NCI-H1092 treated with DMSO at 0.1 percent for 48 hours (cell line): ENCODE measurements at places on chromosomes 3 and 15.

DNA sequence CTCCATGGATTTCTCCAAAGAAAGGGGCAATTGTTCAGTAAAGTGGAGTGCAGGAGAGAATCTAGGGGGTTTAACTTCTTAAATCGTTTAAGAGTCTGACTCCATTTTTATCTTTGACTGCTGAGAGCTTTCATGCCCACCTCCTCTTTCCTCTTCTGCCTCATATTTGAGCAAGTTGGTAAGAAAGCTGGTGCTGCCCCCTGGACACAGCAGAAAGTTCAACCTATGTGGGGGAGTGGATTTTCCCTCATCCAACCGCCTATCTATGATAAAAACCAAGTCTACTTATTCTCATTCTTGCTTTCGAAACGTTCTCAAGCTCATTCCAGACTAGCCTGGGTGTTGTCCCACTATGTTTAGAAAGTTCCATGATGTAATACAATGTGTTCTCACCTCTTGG, 26.0 kb downstream of the HHLA2 start:
- DNase-seq = no peak

DNA sequence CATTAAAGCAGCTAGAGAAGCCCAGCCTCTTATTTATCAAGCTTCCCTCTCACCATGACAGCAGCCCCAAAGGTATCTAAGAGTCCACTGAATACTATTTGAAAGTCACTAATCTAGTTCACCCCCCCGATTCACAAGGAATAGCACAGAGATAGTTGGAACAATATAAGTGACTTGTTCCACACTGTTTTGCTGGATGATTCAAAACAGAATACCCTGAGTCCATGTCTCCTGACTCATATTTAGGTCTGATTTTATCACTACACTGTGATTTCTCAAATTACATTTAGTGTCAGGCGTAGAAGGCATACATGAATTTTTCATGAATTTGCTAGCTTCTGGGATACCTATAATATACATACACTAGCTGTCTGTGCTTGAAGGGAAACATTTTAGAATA, 18.7 kb upstream of the EOGT start:
- DNase-seq = no peak

DNA sequence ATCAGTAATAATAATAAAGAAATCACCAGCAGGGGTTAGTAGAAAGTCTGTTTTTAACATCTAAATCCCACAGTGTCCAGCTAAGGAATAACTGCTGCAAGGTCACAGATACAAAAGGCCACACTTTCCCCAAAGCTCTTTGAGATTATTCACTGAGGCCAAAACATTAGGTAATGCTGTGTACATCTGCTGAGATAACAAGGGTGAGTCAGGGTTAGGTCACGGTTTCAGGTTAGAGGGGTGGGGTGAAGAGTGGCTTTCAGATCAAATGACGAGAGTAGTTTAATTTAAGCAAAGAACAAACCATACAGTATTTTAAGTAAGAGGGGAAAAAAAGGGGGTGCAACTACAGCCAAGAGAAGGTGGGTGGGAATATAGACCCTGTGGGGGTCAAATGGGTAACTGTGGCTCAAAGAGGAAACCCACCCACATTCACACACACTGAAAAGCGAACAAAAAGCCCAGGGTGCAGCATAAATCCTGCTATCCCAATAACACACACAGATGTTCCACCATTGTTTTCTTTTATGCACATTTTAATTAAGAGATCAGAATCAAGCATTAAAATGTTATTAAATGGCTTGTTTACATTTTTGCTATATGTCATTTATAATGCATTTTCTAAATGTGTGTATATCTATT, 412.9 kb downstream of the TIGIT start:
- no peak for DNase-seq

DNA sequence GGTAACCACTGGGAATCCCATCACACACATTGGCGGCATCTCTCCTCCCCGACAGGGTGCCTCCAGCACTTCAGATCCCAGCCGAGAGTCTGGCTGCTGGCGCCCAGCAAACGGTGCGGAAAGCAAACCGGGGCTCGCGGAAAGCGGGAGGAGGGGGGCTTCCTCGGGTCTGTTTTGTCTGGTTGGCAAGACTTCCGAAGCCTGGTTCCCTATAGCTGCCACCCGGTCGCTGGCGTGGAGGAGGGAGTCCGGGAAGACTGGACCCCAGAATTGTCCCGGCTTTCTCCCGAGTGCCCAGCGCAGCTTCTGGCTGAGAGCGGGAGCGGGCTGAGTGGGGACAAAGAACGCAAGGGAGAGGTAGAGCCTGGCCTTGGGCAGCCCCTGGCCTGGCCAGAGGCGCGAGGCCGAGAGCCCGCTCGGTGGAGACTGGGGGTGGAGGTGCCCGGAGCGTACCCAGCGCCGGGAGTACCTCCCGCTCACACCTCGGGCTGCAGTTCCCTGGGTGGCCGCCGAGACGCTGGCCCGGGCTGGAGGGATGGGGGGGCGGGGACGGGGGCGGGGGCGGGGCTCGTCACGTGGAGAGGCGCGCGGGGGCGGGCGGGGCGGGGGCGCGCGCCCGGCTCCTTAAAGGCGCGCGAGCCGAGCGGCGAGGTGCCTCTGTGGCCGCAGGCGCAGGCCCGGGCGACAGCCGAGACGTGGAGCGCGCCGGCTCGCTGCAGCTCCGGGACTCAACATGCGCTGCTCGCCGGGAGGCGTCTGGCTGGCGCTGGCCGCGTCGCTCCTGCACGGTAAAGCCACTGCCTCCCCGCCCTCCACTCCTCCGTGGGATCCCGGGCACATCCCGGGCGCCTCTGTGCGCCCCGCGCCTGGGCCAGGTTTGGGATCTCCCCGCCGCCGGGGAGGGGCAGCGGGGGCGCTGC, at the start of gene CHRNA7:
CHRNA7 (plus strand) TSS at position 654 of the 920 bp plus-strand sequence; CDS start at position 734, 80 bp downstream.
- peak; percentile 66 for DNase-seq

- DNase-seq = no peak
Measured at GRCh38 chr15:46296002-46296401, 661.2 kb downstream of the SQOR start.

DNA sequence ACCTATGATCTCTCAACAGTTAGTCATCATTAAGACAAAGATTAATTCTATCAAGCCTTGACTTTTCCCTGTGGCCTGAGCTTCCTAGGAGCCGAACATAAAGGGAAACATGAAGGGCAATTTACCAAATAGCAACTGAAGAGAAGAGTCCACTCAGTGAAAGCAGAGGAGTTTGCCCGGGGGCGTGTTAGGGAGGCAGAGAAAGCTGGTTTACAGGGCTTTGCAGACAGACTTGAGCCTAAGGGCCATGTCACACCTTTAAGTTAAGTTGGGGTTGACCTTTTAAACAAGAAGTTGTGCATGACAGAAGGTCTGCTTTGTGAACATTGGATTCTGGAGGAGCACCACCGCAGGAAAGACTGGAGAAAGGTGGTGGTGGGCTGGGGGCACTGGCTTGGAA, 701.8 kb upstream of the CFAP20DC start:
- DNase-seq = no peak

GRCh38 chr15:79812541-79812940, 84.3 kb downstream of the MTHFS start:
- DNase-seq = no peak

GRCh38 chr3:114128231-114128630, 50.6 kb downstream of the DRD3 start:
- no peak for DNase-seq

- no peak for DNase-seq
Measured at GRCh38 chr3:140035871-140036270, 100.9 kb downstream of the CLSTN2 start.

- DNase-seq = peak; percentile 24
Measured at GRCh38 chr3:142963516-142964448, at the start of gene PAQR9. TSS of gene PAQR9 (minus strand) at chr3:142963674. CDS start at chr3:142963336, 338 bp downstream.

- DNase-seq = peak; percentile 59
Measured at GRCh38 chr3:50464569-50464968, 38.9 kb downstream of the CACNA2D2 start.

- DNase-seq = no peak
Measured at GRCh38 chr3:120796976-120797375, 54.4 kb downstream of the GTF2E1 start.

DNA sequence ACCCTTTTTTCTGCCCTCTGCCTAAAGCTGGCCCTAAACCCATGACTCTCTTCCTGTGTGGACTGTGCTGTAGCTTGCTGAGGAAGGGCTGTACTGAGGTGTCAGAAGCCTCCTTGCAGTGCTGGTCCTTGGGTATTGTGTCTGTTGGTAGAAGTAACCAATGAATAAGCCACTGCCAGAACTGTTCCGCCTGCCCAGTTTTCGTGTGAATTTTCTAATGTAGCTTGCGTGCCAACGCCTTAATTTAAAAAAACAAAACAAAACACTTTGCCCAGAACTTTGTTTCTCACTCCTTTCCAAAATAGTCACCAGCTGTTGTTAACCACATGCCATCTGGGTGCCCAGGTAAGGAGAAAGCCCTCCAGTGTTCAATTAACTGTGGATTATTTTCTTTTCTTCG, 101.9 kb downstream of the KLHL25 start:
- DNase-seq = no peak

- no peak for DNase-seq
Measured at GRCh38 chr15:50106457-50106856, 12.6 kb downstream of the ATP8B4 start.

DNA sequence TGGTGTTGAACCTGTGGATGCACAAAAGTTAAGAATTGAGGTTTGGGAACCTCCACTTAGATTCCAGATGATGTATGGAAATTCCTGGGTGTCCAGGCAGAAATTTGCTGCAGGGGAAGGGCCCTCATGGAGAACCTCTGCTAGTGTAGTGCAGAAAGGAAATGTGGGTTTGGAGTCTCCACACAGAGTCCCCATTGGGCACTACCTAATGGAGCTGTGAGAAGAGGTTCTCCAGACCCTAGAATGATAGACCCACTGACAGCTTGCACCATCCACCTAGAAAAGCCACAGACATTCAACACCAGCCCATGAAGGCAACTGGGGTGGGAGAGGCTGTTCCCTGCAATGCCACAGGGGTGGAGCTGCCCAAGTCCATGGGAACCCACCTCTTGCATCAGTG, 1032.8 kb upstream of the EPHA6 start:
- no peak for DNase-seq

DNA sequence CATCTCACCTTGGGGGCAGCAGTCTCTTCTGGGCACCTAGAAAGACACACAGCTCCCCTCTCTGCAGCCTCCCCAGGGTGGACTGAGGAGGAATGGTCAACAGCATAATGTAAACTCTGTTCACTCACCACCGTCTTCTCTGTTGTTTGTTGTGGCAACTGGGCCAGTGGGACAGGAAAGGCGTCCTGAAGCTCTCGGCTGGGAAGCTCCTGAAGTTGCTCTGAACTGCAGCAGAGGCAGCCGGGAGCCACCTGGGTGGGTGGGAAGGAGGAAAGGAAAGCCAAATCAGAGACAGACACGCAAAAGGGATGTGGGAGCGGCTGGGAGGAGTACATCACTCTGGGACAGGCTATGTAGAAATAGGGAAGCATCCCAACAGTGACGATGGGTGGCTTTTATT, 52.7 kb downstream of the MYLK start:
- DNase-seq = no peak

GRCh38 chr3:183572935-183573334, 17.4 kb upstream of the KLHL6 start:
- DNase-seq = no peak

- no peak for DNase-seq
Measured at GRCh38 chr15:72912121-72912520, 128.6 kb upstream of the ADPGK start.
